ENCODE measurements at places on chromosomes 16 and 17.
A peak's percentile ranks its signal among the peaks of the same experiment; 100 is the strongest.

DNA sequence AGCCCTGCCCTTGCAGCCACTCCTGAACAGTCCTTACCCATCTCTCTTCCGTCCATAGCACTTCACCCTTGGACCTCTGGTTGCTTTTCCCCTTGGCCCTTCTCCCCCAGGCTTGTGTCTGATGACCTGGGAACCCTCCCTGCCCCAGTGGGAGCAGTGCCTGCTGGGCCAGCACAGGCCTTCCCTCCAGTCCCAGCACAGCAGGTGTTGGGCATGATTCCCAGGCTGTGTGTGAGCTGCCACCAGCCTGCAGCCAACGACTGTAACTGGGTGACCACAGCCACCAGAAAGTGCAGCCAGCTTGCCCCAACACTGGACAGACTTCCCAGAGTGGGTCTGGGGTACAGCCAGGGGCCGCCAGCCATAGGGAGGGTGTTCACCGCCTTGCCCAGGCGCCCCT is 30.0 kb downstream of the CRAMP1 start:
- no peak overlapping the region for H3K4me3 ChIP-seq
- no peak for DNase-seq
- H3K27me3 ChIP-seq = no peaks in the 10 kb centered on the region
- no peak overlapping the region for H3K27ac ChIP-seq
- peaks cover 82% of the 10 kb centered on the region for H3K36me3 ChIP-seq
- H3K4me1 ChIP-seq = no peaks in the 10 kb centered on the region

- no peak overlapping the region for H3K4me3 ChIP-seq
- H3K4me1 ChIP-seq = peaks cover 7% of the 10 kb centered on the region
- no peak overlapping the region for H3K27ac ChIP-seq
Measured at GRCh38 chr16:50390914-50391716, 22.3 kb upstream of the BRD7 start.

- peaks cover 9% of the 10 kb centered on the region for H3K36me3 ChIP-seq
- peak overlapping the region; percentile 93 for H3K27ac ChIP-seq
- H3K27me3 ChIP-seq = no peaks in the 10 kb centered on the region
Measured at GRCh38 chr16:84600343-84601229, 17.3 kb downstream of the COTL1 start.

DNA sequence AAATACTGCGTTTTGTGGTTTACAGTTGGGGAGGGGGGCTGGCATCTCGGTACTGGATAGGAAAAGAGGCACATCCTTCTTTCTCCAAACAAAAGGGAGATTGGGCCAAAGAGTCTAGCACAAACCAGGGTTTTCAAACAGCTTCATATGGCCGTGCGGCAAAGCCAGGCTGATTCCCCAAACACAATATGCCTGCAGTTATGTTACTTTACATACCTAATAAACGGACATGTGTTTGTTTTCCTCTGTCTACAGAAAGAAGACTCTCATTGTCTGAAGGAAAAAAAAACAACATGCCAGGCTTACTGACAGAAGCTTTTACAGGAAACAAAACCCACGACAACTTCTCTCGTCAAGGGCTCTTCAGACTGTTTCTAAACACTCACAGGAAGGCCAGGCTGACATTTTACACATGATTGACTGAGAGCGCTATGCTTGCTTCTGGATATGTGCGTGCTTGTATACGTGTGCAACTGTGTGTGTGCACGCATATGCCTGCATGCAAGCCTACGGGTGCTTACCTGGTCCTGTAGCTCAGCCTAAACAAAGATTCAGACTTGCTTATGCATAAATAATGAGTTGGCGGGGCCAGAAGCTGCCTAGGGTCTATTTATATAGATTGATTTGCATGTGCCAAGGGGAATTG is 461.0 kb upstream of the C16orf82 start:
- DNase-seq = no peak
- peaks cover 3% of the 10 kb centered on the region for H3K4me1 ChIP-seq

DNA sequence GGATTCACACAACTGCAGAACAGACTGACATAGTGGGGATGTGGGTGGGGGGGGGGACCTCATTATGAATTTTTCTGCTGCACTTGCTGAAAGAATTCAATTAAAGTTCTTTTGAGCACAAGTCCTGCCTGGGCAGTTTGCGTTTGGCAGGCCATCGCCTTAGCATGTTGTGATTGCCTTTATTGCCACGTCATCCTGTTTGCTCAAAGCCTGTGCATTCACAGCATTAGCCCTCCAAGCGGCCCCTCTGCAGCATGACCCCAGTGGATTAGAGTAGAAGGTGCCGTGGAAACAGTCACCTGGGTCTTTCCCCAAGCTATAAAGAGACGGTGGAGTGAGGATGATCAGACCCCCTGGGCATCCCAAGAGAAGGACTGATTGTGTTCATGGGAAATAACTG is 17.2 kb downstream of the MSI2 start:
- no peak for DNase-seq
- H3K4me3 ChIP-seq = no peak overlapping the region
- H3K27me3 ChIP-seq = no peaks in the 10 kb centered on the region
- H3K36me3 ChIP-seq = peaks cover 70% of the 10 kb centered on the region
- H3K4me1 ChIP-seq = peaks cover 9% of the 10 kb centered on the region
- H3K27ac ChIP-seq = no peak overlapping the region
